ENCODE measurements at places on chromosomes 11 and 22. TPM values are rescaled to one million over a fixed set of nuclear protein-coding genes. Genes with fewer than 3 reads are reported as not detected.

MOGAT2 gene
- total RNA-seq, result 466 TPM

TCN2 gene
- total RNA-seq, result 248 TPM

TH gene
- not detected for total RNA-seq

RCN1 gene
- 14.5 TPM for total RNA-seq

OR6A2 gene
- total RNA-seq, result 0.70 TPM

SHANK3 gene
- 7.8 TPM for total RNA-seq

HTR3A gene
- total RNA-seq, result 0.80 TPM

SLC25A18 gene
- not detected for total RNA-seq

TBX10 gene
- total RNA-seq, result 16.9 TPM

TBX1 gene
- total RNA-seq, result 1.1 TPM

KLHL35 gene
- total RNA-seq, result 1.6 TPM

KCNQ1OT1 gene
- total RNA-seq, result 5.8 TPM
